CD4-positive, alpha-beta T cell treated with Interleukin-4 for 1 hour (primary cell): ENCODE measurements at places on chromosomes 5 and 9.

GRCh38 chr5:116492016-116492623, 82.5 kb downstream of the SEMA6A start:
- DNase-seq, result no peak

- no peak for DNase-seq
Measured at GRCh38 chr5:123455095-123455494, 31.9 kb upstream of the CEP120 start.

DNA sequence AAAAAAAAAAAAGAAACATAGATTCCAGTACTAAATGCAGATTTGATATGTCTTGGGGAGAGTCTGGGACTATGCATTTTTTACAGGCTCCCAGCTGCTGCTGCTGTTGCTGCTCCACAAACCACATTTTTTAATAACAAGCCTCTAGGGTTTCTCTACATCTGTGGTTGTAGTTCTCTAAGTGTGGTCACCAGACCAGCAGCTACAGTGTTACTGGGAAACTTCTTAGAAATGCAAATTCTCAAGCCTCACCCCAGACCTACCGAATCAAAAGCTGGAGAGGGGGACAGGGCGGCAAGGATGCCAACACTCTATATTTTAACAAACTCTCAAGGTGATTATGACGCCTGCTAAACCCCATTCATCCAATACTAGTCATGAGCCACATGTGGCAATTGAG, 293.4 kb upstream of the PTGER4 start:
- DNase-seq, result peak; percentile 74

DNA sequence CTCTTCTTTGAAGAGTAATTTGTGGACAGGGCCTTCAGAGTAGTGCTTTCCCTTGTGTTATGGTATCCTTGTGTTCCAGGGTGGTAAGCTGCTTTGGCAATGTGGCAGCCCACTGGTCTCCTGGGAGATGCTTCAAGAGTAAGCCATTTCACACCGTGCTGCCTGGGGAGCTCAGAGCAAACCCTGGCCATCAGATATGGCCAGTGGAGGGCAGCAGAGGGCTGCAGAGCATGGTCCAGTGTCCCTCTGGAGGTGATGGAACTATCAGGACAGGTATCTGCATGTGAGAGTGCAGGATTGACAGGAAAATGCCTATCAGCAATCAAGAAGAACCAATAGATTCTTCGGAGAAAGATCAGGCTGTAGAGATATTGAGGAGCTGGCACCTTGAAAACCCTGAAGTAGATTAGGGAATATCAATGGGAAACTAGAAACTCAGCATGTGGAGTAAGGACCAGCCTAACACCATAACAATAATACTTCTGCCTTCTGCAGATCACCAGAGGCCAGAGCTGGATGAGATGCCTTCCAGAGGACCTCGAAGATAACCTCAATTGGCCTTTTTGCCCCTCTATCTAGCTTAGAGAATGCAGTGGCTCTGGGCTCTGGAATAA, 90.8 kb downstream of the PLPPR1 start:
- DNase-seq, result no peak

DNA sequence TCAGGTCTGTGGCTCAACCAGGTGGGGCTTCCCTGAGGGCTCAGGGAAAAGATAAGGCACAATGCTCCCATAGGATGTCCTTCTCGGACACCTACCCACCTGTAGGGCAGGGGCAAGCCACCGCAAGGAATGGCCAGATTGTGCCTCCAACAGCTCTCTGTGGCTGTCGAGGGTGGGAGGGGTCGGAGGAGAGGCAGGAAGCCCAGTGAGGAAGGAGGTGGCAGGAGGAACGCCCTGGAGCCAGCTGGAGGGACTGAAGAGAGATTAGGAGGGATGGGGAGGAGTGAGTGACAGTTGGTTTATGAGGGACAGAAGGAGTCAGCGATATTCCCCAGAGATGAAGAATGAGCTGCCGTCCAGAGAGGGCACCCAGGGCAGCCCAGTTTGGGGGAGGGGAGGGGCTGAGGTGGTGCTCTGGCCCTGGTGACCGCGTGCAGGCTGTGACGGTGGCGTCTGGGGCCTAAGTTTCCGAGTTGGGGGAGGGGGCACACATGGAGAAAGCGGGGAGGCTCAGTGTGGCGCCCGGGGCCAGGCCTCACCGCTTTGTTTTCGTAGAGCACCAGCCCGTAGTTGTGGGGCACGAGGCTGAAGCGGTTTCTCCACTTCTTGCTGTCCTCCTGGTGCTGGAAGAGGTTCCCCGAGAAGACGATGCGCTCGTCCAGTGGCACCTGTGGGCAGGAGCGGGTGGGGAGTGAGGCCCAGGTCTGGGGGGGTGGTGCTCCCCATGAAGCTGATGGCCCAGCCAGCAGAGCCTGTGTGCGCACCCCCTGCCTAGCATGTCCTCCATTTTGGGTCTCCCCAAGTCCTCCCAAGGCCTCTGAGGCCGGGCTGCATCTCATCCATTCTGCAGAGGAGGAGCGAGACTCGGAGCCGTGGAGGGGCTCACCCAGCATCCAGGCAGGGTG, 75.6 kb downstream of the LRSAM1 start:
- DNase-seq, result no peak

GRCh38 chr9:104960662-104961061, 32.7 kb upstream of the ABCA1 start:
- no peak for DNase-seq

- no peak for DNase-seq
Measured at GRCh38 chr5:127695346-127695745, 7.8 kb upstream of the CCDC192 start.

- no peak for DNase-seq
Measured at GRCh38 chr9:3850098-3850497, 324.3 kb upstream of the RFX3 start.

DNA sequence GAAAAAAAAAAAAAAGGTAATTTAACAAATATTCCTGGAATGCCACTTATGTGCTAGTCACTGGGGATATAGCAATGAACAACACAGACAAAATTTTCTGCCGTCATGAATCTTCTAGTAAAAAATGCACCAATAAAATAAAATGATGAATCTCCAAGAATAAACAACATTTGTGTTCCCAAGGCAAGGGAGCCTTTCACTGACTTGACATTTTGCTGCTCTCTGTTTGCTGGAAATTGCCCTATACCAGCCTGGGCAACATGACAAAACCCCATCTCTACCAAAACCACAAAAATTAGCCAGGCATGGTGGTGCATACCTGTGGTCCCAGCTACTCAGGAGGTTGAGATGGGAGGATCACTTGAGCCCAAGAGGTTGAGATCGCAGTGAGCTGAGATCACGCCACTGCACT, 64.5 kb upstream of the ERBIN start:
- DNase-seq, result no peak

DNA sequence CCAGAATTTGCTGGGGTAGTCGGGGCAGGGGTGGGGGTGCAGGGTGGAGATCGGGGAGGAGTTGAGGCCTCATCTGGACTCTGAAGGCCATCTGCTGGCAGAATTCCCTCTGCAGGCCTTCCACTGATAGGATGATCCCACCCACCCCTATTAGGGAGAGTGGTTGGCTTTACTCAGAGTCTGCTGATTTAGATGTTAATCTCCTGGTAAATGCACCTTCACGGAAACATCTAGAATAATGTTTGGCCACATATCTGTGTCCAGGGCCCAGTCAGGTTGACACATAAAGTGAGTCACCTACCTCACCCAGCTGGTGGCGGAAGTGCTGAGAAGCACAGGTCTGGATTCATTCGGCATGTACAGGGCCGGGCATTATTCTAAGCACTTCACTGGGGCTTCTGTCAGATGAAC, 50.0 kb downstream of the DAPK1 start:
- no peak for DNase-seq

DNA sequence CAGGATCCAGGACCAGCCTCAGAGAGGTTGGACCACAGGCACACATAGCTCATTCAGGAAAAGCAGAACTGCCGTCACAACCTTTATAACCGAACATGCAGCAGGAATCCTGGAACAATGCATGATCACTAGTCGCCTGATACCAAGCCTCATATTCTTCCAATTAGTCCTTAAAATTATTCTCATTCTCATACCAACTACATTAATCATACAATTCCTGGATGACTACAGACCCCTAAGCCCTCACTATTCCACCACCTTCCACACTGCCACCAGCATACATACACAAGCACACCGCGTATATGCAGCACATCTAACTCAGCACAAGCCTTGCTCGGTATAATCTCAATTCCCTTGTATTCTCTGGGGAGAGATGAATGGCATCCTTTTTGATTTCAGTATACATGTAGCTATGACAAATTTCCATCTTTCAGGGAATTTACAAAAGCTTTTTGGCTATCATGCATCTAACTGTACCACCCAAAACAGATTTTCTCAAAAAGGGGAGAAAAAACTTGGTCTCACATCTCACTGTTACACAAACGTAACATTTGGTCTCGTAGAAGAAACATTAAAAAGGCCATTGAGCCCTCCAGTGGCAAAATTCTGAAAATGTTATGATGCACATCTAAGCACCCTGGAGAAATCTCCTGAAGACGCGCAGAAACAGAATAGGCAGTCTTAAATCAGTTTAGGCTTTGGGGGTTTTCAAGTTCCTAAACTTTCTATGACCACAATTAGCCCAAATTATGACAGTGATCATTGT, 46.2 kb downstream of the MCTP1 start:
- DNase-seq, result no peak

DNA sequence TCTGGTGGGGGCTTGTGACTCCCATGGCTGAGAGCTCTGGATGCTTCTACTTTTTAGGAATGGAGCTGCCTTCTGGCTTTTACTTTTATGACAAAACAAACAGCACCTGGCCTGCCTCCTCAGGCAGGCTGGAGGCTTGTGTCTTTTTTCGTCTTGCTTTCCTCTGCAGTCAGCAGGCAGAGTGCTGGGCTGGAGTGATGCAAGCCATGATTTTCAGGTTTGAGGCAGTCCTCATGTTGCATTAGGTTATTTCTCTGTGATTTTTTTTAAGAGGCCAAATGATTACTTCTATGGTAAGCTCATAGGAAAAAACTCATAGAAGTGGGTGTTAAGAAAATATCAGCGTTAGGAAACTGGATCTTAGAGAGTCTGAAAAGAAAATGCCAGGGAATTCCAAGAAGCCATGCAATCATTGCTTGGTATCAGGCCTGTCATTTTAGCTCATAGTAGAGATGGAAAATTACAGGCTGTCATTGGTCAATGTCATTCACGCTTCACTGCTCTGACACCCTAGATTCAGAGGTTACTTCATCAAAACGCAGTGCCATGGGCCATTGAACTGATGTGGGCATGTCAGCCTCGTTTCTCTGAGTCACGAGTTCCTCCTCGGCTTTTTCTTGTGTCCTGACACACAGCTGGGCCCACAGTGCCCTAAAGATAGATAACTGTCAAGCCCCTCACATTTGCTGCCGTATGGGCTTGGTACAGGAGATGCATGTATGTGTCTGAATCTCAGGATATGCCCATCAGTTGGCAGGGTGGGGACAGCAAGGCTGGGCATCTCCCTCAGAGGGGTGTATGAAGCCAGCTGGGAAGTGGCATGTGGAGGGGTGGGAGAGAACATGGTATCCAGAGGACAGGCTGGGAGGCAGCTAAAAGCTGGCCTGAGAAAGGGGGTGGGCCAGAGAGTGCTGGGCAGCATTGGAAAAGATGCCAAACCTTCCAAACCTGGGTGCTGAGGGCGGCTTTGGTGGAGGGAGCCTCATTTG, 151.8 kb downstream of the HSPA4 start:
- no peak for DNase-seq

DNA sequence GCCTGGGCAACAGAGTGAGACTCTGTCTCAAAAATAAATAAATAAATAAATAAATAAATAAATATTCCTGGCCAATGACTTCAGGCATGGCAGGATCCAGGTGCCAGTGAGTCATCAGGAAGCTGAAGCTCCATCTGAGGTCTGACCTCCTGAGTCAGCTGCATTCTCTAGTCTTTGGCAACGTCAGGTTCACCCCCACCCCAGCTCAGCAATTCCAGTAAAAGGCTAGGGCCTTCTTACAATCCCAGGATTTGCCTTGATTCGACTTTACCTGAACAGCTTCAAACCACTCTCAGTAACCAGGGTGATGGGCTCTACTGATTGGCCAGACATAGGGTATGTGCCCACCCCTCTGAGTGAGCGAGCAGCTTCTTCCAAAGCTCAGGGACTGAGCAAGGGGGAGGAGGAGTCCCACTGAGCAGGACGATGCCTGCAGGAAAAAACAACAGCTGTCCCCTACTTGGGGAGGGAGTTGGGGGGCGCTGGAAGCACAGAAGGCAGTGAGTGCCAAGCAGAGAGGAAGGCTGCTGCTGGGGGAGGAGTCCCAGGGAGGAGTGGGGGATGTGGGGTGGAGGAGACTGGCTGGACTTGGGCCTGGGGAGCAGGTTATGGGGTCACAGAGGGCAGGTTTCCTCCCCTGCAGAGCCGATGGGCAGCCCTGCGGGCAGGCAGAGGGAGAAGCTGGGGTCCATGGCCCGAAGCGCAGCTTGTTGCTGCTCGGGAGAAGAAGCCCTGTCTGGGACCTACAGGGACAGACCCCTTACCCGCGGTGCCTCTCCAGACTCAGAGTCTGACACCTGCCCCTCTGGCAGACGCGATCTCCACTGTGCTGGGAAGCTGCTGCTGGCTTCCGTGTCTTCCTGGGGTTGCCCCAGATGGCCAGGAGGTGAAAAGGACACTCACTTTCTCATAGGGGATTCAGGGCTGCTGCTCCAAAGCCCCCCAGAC, 25.9 kb upstream of the UNC5A start:
- no peak for DNase-seq

- no peak for DNase-seq
Measured at GRCh38 chr5:164580155-164580554, 1074.7 kb downstream of the MAT2B start.

DNA sequence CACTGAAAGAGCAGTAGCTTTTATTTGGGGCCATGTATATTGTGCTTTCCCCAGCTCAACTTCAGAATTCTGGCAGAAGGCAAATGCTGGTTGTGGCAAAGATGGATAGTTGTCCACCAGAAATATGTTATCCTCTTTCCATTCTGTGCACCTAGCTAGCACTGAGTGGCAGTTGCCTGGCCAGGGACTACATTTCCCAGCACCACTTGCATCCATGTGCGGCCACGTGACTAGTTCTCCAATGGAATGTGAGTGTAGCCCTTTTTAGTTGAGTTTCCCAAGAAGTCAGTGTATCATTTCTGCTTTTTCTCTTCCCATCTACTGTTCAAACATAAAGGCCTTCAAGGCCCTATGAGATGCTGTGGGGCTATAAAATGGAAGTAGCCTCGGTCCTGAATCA, 354.0 kb upstream of the CLINT1 start:
- no peak for DNase-seq

DNA sequence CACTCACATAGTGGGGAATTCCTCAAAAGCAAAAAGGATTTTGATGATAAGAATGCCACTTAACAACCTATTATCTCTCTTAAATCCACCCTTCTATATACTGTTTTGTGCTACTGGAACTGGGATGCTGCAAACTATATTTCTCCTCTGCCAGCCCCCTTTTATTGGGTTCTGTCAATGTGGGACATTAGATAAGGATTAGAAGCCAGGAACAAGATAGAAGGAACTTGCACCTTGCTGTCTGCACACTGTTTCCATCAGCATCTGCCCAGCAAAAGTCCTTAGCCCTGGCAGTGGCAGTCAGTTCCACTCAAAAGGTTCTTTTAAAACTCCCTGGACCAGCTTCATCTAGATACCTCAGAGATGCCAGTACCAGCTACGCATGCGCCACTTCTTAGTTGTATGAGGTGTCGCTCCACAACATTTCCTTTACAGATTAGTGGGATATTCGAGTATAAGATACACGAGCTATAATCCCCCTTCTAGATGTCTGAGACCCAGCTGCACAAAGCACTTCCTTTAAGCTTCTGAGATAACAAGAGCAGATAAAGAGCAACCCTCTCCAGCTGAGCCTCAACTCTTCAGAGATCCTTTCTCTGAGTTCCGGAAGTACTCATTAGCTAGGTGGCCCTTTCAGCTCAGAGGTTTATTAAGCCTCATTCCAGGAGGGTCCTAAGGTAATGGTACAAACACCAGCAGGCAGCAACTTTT, 45.3 kb downstream of the CERT1 start:
- DNase-seq, result no peak
